ENCODE measurements at places on chromosomes 16 and 17.
A peak's percentile ranks its signal among the peaks of the same experiment; 100 is the strongest.

DNA sequence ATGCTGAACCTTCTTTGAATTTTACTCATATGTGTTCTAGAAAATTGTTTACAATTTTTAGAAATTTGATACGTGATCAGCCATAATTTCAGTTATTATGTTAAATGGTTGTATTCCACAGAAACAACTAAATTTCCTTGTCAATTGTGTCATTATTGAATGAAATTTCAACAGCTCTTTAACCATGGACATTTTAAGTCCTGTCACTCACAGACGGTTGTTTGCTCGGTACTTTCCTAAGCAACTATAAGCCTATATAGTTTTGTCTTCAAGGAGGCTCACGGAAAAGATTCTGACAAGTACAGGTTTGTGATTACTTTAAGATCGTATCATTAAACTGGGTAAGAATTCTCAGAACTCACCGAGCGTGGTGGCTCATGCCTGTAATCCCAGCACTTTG is 31.8 kb downstream of the SLC39A11 start:
- DNase-seq, result no peak

- DNase-seq, result no peak
These were observed 55.3 kb upstream of the ERCC4 start for GRCh38 chr16:13864689-13865088.

DNA sequence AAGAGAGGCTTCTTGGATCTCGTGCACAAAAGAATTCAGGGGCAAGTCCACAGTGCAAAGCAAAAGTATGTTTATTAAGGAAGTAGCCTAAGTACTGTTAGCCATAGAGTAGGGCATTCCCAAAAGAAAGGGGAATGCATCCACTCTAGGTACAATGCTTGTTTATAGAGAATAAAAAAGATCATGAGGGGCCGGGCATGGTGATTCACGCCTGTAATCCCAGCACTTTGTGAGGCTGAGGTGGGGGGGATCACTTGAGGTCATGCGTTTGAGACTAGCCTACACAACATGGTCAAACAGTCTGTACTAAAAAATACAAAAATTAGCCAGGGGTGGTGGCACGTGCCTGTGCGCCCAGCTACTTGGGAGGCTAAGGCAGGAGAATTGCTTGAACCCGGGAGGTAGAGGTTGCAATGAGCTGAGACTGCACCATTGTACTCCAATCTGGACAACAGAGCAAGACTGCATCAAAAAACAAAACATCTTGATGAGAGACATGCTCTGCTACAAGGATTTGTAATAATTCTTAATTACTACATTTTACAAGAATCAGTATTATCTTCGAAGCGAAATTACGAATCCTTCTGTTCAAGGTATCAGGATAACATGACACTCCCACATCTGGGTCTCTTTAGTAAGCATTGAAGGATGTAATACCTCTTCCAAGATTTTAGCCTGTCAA is 191.6 kb downstream of the CPPED1 start:
- DNase-seq, result no peak

- no peak for DNase-seq
These were observed 36.0 kb upstream of the SLC39A11 start for GRCh38 chr17:73128496-73128895.

DNA sequence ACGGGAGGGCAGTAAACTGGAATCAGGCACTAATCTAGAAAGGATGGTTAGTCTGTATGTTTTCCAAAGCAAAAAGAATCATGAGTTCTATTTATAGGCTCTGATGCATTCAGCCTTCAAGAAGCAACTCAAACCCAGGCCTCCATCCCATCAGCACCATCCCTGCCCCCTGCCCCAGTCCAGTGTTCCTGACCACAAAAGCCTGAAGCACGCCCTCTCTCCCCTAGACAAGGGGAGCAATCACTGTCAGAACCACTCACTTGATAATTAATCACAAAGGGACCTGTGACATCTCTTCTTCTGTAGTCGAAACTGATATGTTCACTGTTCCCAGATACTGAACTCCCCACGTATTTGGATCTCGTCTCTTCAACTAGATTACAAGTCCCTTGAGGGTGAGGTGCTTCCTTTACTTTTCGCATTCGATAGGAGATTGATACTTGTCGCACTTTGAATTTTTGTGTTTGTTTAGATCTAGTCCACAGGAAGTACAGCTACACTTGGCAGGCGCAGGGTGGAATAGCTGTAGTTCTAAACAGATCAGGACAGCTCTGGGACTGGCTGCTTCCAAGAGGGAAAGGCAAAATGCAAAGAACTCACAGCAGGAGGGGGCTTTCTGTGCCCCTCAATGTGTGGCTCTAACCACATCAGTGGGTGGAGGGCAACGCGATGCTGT is 36.4 kb upstream of the CCDC182 start:
- DNase-seq, result no peak

GRCh38 chr16:3643095-3643730 is 11.3 kb upstream of the DNASE1 start:
- no peak for DNase-seq

DNA sequence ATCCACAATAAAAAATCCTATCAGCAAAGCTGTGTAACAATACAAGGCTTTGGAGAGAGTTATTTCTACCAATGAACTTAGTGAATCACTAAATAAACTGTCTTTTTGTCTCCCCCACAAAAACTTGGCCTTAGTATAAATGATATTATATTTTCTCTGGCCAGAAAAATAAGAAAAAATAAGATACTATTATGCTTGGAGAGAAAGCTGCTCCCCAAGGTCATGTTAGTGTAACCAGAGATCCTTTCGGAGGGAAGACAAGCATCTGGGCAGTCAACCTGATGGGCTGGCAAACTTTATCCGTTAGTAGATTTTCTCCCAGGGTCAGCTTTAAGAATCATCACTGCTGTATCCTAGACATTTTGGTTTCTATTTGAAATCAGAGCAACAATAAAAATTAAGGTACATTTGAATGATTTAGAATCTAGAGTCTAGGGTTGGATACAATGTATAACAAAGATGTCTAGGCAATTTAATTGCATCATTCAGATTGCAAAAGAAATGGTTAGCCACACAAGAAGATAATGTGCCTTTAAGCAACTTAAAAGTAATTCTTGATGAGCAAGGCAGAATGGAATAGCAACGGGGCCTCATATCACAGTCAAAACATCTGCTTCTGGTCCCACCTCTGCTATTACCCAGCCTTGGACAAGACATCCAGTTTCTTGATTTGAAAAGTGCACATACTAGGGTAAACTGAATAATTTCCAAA is 280.4 kb downstream of the SLC39A11 start:
- DNase-seq, result no peak

DNA sequence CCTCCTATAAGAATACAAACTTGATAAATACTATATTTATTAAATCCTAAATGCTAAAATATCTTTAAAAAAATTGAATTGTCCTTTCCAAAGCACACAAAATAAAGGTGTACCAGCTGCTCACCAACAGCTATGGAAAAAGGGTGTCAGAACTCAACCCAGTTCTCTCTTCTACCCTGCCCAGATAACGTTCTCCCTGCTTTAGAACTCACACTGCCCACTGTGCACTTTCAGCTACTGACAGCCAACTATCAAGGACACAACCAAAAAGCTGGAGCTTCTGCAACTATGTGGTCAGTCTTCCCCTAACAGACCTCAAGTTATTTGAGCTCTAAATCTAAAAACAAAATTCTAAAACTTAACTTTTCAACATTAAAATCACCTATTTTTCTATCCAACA is 13.7 kb downstream of the AP1G1 start:
- DNase-seq, result no peak

DNA sequence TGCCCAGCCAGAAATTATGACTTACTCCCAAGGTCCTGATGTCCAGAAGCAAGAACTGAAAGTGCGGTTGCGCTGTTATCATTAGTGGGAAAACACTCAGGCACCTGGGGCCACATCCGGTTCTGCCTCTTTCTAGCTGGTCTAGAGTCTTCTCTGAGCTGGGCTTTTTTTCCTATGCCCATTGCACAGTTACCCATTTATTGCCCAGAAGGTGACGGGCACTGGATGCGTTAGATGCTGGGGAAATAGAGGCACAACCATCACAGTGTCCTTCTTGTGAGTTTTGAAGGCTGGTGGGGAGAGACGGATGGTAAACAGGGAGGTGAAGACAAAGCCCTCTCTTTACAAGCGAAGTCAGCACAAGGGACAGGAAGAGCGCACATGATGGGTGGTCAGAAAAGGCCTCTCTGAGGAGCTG is 37.7 kb downstream of the PLCG2 start:
- DNase-seq, result no peak

GRCh38 chr17:8100111-8100510 is 12.6 kb upstream of the ALOX12B start:
- no peak for DNase-seq

DNA sequence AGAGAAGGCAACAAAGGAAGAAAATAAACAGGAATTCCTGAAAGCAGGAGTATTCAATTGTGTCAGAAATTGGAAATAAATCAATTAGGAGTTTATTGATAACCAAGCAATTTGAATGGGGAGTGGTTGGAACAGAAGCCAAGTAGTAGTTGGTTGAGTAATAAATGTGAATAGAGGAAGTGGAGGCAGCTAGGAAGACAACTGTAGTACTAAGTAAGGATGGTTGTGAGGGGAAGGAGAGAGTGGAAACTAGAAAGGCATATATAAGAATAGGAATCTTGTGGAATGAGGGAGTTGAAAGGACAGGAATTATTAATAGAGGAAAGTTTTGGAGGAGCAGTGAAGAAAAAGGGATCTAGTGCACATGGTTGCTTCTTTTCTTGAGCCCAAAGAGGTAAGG is 34.4 kb downstream of the NFAT5 start:
- no peak for DNase-seq

DNA sequence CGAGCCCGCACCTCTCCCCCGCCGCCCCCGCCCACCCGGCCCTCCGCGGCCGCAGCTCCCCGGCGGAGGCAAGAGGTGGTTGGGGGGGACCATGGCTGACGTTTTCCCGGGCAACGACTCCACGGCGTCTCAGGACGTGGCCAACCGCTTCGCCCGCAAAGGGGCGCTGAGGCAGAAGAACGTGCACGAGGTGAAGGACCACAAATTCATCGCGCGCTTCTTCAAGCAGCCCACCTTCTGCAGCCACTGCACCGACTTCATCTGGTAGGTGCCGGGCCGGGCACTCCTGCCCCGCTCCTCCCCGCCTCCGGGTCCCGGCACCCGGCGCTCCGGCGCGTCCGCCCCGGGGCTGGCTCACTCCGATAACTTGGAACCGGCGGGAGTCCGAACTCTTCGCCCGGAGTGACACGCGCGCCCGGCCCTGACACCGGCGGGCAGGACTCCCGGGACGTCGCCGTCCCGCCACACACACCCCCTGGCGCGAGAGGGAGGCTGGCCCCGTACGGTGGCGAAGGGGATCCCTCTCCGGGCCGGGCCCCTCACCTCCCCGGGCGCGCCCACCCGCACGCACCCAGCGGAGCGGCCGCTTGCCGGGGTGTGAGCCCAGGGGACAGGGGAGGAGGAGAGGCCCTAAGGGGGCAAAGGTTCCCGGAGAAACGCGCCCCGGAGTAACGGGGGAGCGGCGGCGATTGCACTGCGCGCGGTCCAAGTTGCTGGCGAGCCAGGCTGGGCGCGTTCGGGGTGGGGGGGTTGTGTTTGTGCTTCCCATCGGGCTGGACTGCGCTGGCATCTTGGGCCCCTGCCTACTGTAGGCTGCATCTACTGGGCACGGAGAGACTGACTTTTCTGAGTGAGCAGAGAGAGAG is 581 bp downstream of the PRKCA start:
- DNase-seq, result peak; percentile 50

- no peak for DNase-seq
These were observed 36.0 kb upstream of the BAHCC1 start for GRCh38 chr17:81359218-81359617.

DNA sequence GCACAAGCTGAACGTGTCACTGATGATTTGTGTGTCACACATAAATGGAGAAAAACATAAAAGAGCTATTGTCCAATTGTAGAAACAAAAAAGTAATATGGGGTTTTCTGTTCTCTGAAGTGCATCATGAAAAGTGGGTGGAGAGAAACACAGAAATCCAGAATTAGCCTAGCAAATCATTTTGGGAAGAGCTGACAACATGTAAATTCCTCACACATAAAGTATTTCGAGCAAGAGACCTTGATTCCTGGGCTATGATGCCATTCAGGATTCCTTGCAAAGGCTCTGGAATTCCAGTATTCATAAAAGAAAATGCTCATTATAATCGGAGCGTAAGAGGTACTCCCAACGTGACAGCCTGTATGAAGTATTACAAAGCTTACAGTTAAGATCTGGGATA is 1.1 kb downstream of the DCUN1D3 start:
- DNase-seq, result no peak

DNA sequence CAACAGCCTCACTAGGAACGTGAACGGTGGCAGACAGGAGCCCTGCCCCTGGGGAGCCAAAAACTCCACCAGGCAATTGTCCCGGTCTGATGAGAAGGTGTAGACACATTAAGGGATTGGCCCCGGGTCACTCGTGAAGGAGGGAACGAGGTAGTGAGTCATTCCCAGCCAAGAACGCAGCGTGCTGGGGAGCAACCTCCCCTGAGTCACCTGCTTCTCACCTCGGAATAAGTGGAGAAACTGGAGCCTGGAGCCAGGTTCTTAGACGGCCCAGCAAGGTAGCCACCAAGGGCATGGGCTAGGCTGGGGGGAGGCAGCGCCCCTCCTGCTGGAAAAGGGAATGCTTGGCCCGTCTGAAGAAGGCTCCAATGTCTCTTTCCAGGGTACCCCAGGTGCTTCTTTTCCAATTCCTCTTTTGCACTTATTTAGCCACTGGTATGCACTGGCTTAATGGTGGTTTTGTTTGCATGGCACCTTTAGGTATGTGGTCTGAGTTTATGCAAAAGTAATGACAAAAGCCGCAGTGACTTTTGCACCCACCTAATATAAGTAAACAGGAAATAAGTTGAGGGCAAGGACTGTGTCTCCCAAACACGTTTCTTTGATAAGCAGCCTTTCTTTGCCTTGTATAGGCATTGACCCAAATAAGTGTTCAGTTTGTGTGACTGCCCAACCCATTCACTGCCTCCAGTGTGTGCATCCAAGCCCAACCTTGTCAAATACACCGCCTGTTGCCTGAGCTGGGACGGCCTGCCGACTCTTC is 1.8 kb upstream of the HELZ start:
- DNase-seq, result no peak

DNA sequence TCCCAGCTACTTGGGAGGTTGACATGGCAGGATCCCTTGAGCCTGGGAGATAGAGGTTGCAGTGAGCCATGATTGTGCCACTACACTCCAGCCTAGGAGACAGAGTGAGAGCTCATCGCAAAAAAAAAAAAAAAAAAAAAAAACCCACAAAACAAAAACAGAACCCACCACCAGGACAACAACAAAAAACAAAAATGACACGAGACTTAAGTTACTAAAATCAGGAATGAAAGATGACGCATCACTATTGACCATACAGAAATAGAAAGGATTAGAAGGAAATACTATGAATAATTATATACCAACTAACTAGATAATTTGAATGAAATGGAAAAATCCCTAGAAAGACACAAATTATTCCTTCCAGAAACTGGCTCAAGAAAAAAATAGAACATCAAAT is 432.4 kb upstream of the PMFBP1 start:
- no peak for DNase-seq

- no peak for DNase-seq
These were observed 7.0 kb downstream of the TMC8 start for GRCh38 chr17:78137392-78138203.

- DNase-seq, result no peak
These were observed 42.4 kb upstream of the JPH3 start for GRCh38 chr16:87559945-87560344.

- DNase-seq, result no peak
These were observed 1.3 kb downstream of the PSMD12 start for GRCh38 chr17:67364847-67365737.

- DNase-seq, result no peak
These were observed 11.4 kb downstream of the ACSF3 start for GRCh38 chr16:89104930-89105571.

Measured in caudate nucleus (tissue), 63 donors.